ENCODE measurements at places on chromosomes 1 and 21.
A peak's percentile ranks its signal among the peaks of the same experiment; 100 is the strongest.

DNA sequence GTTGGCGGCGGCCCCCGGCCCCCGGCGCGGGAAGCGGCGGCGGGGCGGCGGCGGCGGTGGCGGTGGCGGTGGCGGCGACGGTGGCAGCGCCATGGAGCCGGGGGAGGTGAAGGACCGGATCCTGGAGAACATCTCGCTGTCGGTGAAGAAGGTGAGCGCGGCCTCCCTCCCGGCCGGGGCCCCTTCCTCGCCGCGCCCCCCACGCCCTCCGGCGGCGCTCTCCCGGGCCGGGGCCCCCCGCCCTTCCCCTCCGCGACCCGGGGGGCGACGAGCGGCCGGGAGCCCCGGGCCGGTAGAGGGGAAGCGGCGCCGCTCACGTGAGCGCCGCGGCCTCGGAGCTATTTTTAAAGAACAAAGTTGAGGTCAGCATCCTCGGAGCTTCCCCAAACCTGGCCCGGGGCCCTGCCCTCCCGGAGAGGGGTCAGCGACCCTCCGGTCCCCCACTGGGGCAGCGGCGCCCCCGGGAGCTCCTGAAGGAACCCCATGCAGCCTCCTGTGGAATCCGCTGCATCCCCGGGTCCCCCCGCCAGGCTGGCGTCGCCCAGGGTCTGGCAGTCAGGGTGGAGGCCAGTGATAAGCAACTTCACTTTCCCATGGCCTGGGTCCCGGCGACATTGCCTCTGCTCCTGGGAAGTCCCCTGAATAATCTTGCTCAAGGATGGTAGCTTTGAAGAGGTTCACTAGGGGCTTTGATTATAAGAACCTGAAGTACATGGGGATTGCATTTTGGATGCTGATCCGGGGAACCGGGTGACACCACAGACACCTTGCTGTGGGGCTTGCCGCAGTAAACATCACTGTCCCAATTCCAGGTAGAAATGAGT lies 560 bp downstream of the PLEKHM2 start:
- no peak for DNase-seq

GRCh38 chr1:37255868-37256267 lies 218.5 kb upstream of the ZC3H12A start:
- DNase-seq = no peak

- no peak for DNase-seq
These were observed 43.1 kb downstream of the SCP2 start for GRCh38 chr1:52970149-52970548.

- no peak for DNase-seq
These were observed at the start of gene ACTN2 for GRCh38 chr1:236685917-236686814. TSS of gene ACTN2 (plus strand) at chr1:236686499. CDS start at chr1:236686674, 175 bp downstream.

- no peak for DNase-seq
These were observed 109.0 kb downstream of the HIVEP3 start for GRCh38 chr1:41809692-41810091.

GRCh38 chr1:155976062-155976912 lies 2.1 kb downstream of the ARHGEF2 start:
- peak; percentile 46 for DNase-seq

DNA sequence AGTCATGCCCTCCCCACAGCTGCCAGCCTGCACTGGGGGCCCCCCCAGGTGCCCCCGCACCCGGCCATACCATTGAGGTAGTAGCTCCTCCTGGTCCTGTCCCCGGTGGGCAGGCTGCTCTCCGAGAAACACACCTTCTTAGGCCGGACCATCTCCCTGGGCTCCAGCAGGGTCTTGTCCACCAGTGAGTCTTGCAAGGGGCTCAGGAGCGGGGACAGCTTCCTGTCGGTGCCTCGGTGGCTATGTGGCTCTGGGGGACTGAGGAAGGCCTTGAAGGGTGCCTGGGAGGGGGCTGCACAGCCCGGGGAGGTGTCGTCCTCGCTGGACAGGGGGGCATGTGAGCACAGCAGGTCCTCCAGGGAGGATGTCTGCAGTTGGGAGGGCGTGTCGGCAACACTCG lies 12.9 kb upstream of the FTCD start:
- no peak for DNase-seq

DNA sequence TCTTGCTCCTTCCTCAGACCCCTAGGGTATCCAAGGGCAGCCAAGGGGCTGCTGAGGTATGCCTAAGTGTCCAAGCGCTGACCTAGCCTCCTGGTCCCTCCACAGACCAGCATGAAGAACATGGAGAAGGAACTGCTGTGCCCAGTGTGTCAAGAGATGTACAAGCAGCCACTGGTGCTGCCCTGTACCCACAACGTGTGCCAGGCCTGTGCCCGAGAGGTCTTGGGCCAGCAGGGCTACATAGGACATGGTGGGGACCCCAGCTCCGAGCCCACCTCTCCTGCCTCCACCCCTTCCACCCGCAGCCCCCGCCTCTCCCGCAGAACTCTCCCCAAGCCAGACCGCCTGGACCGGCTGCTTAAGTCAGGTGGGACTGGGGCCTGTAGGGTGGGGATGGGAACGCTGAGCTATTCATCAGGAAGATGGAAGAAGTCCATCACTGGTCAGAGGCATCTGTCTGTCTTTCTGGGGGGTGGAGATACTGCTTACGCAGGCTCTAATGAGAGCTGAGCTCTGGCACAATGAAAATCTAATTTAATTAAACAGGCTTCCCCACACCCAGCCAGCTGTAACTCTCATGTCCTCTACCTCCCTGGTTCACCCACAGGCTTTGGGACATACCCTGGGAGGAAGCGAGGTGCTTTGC lies 1.8 kb downstream of the TRIM46 start:
- no peak for DNase-seq

DNA sequence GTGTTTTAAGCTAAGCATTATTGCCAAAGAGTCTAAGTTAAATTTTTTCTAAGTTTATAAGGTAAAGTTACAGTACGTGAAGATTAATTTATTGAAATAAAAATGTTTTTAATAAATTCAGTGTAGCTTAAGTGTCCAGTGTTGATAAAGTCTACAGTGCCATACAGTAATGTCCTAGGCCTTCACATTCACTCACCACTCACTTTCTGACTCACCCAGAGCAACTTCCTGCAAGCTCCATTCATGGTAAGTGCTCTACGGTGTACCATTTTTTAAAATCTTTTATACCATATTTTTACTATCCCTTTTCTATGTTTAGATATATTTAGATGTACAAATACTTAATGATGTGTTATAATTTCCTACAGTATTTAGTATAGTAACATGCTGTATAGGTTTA lies 173.2 kb downstream of the CACNA1E start:
- DNase-seq = no peak

DNA sequence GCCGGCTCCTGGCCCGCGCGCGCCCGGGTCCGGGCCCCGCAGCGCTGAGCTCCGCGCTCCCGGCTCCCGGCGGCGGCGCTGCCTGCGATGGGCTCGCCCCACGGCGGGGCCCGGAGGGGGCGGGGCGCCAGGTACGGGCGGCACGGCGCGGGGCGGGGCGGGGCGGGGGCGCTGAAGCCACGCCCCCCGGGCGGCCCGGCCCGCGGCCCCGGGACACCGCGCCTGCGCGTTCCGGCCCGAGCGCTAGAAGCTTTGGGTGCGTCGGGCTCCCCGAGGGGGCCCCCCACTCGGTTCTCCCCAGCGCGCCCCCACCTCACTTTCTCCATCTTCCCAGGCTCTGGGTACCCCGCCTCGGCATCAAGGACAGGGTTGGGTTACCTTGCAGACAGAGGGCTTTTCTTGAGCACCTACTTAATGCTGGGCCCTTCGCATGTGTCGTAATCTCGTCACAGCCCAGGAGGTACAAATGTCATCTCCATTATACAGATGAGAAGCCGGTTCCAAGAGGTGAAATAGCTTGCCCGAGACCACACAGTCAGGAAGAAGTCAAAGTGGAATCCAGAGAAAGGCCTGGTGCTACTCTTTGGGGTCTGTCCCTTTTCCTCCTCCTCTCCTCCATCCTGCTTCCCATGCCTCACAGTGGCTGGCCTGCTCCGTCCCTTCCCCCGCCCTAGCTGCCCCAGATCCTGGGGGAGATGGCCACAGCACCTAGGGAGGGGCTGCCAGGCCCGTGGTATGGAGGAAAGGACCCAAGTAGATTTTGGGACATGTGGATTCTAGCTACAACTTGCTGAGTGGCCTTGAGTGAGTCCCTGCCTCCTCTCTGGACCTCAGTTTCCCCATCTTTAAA lies 46.5 kb downstream of the RAP1GAP start:
- DNase-seq = no peak

GRCh38 chr21:35764586-35764985 lies 295.7 kb downstream of the SETD4 start:
- DNase-seq = no peak

Measured in cerebellar nuclear complex (tissue), 1 donor.